T-helper 2 cell (primary cell): ENCODE measurements at places on chromosomes 2 and 18.

DNA sequence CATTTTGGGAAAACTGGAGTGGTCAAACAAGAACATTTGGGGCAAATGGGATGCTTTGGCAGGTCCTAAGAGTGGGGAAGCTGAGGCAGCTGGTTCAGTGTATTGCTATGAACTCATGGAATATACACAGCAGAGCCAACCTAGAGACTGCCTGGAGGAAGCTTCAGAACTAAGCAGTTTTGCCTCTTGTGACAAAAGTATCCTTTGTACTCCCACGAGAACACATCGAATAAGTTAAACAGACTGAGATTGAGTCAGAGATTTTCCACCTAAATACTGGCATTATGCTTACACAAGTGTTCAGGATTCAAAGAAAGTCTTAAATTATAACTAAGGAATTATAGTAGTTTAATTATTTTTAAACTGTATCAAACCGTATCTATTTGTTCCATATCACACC, 5.2 kb upstream of the ARMC9 start:
- DNase-seq, result no peak

DNA sequence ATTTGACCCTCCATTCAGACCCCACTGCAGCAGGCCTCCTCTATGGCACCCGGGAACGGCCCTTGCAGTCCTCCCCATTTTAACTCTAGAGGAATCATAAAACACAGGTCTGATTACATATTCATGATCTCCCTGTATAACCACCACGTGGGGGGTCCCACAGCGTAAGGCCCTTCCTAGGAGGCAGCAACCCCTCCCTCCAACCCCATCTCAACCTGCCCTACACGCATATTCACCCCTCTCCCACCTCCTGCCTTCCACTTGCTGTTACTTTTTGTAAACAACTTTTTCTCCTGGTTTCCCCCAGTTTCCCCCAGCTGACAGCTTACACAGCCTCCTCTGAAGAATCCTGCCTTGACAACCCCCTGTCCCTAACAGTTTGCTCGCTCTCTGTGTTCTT, 85.1 kb upstream of the FOXI3 start:
- DNase-seq, result no peak

DNA sequence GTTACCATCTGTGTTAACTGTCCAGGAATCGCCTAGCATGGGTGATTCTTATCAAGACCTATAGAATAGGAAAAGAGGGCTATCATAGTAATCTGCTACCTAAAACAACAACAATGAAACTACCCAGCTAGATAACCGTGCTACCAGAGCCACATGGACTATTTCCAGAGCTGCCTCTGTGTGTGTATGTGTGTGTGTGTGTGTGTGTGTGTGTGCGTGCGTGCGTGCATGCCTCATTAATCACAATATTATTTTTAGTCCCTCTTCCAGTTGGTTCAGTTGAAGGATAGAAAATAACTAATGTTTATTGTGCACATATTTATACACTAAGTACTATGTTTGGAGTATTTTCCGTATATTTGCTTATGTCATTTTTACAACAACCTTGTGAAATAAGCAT, 201.1 kb downstream of the SP3 start:
- DNase-seq, result no peak

DNA sequence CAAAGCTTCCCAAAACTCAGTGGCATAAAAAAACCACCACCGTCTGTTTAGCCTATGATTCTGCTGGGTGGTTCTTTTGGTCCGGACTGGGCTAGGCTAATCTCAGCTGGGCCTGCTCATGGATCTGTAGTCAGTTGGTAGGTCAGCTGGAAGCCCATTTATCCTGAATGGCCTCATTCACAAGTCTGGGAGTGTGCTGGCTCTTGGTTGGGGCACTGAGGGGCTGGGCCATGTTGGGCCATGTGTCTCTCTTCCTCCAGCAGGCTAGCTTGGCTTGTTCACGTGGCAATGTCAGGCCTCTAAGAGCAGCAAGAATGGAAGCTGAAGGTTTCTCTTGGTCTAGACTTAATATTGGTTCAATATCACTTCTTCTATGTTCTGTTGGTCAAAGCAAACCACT, 95.7 kb upstream of the HS6ST1 start:
- no peak for DNase-seq

- no peak for DNase-seq
Observed at GRCh38 chr2:173613386-173613785, 258.7 kb downstream of the CDCA7 start.

- DNase-seq, result peak; percentile 55
Observed at GRCh38 chr2:46471-47345, at the start of gene FAM110C. FAM110C (minus strand) TSS chr2:46505; CDS start chr2:46385, 120 bp downstream.

DNA sequence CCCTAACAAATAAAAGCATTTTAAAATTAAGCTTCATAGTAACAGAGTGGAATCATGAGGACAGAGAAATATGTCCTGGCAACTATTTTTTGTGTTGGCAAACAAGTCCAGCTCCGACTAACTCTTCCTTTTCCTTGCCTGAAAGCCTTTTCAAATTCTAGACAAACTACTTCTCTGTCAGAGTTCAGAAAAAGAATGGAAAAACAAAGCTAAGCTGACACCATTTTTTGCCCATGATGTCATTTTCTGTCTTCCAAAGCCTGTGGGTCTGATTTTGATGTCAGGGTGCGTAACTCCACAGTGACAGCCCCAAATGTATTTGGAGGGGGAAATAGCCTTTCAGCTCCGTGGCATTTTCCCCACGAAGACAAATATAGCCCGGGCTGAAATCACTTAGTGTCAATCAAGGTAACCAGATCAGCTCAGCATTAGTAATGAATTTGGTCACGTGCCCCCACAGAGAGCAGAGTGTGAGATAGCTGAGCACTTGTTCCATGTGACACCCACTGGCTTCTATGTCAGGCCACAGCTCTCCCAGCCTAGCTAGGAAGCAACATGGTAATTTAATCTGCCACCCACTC, 233.0 kb upstream of the SIX2 start:
- no peak for DNase-seq

- DNase-seq, result no peak
Observed at GRCh38 chr18:22681908-22682307, 251.2 kb upstream of the RBBP8 start.

GRCh38 chr2:15059870-15060512, 427.5 kb downstream of the LRATD1 start:
- no peak for DNase-seq

DNA sequence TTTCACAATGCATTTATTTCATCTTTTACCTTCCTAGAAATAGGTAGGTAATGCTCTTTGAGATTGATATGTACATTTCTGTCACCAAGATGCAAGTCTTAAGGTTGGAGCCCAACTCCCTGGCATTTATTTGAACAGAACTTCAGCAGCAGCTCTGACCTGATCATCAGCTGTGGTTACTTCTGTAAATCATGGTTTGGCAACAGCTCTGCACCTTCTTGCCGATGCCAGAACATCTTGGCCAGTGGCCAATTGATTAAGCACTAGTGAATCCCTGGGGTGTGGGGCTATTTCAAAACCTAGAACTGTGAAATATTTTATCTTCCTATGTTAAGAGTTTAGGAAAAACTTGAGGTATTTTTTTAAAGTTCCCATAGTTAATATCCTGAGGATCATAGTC, 124.8 kb upstream of the NYAP2 start:
- DNase-seq, result no peak

DNA sequence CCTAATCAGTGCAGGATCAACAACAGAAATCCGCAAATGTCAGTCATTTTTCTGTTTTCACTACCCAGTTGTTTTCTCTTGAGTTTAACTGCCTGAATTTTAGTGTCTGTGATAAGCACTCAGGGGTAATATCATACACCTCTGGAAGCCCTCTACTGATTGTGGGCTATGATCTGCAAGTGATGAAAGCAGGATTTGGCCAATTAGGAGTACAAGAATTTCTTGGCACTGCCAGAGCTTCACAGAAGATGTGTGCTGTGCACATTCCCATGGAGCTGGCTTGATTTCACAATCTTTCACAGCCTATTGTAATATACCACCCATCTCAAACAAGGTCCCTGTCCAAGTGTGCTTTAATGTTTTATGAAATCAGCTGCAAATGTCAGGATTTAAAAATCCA, 27.3 kb upstream of the TDRD15 start:
- no peak for DNase-seq

DNA sequence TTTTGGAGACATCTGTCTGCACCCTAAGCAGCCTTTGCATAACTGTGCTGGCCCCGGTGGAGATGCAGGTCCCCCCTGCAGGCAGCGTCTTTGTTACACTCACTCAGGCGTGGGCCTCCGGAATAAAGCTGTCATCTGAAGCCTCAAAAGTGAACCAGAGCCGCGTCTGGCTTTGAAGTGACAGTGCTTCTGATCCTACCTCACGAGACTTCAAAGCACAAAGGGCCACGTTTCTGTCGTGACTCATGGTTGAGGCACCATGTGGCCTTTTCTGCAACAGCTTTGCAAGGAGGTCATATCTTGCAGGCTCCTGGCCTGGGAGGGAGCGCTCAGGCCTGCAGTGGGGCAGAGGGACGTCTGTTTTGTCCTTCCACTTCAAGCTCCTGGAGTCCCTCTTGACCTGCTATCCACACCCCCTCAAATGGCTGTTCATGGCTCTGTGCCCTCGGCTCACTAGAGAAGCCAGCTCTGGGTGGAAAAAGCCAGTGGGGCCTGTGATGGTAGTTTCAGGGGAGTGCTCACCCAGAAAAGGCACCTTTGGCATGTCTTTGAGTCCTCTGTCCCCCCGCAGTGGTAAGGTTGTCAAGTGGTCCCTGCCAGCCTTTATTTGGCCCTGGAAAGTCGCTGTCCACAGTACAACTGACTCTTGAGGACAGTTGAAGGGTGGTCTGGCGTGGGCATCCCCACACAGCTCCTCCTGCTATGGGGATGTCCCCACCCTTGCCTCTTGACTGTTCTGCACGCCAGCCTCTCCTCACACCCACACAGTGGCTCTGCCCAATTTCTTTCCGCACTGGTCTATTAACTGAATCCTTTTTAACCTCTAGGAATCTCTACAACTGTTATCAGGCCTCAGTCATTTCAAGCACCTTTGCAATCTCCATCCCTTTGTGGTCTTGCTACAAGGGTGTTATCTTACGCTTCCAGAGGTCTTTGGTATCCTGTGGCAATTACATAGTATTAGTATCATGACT, 19.3 kb downstream of the GPR55 start:
- DNase-seq, result peak; percentile 86
